ENCODE measurements at places on chromosomes 3 and 15. TPM values are rescaled to one million over a fixed set of nuclear protein-coding genes. Genes with fewer than 3 reads are reported as not detected.

Gene ESYT3
- 1.4 TPM for total RNA-seq

Gene CHRM5
- under 0.01 TPM for total RNA-seq

Gene HPS3
- 16.5 TPM for total RNA-seq

Gene RARB
- 3.4 TPM for total RNA-seq

Gene SMCO1
- total RNA-seq, result not detected

Measured in pericardium fibroblast (primary cell).